ENCODE measurements at places on chromosomes 11 and 22. TPM values are rescaled to one million over a fixed set of nuclear protein-coding genes. Genes with fewer than 3 reads are reported as not detected.

SCGB1A1 gene
- total RNA-seq: not detected

PLAAT2 gene
- total RNA-seq: not detected

DNA sequence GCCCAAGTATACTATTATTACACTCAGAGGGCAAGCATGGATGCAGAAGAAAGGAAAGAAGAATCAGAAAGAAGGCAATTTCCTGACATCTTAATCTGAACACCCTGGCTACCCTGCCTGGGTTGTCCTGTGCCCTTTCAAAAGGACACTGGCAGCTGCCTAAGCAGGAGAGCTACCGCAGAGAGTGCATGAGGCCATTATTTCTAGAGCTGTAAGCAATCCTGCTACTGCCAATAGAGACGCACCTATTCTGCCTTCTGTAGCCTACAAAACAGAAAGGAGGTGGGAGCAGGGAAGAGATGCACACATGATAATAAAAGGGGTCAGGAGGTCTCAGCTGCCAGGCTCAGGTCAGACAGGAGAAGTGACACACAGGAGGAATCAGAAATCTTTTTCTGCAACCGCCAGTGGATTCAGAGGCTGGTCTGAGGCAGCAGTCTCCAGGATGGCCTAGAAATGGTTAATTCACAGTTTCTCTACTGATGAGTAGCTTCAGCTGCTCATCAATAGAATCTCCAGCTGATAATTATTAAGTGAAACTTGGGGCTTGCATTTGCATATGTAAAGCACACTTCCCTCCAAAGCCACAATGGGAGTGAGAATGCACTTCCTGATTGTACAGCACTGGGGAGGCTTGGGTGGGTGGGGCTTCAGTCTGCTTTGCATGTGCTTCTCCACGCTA is 253.9 kb downstream of the LARGE1 start:
- no peak for DNase-seq

DNA sequence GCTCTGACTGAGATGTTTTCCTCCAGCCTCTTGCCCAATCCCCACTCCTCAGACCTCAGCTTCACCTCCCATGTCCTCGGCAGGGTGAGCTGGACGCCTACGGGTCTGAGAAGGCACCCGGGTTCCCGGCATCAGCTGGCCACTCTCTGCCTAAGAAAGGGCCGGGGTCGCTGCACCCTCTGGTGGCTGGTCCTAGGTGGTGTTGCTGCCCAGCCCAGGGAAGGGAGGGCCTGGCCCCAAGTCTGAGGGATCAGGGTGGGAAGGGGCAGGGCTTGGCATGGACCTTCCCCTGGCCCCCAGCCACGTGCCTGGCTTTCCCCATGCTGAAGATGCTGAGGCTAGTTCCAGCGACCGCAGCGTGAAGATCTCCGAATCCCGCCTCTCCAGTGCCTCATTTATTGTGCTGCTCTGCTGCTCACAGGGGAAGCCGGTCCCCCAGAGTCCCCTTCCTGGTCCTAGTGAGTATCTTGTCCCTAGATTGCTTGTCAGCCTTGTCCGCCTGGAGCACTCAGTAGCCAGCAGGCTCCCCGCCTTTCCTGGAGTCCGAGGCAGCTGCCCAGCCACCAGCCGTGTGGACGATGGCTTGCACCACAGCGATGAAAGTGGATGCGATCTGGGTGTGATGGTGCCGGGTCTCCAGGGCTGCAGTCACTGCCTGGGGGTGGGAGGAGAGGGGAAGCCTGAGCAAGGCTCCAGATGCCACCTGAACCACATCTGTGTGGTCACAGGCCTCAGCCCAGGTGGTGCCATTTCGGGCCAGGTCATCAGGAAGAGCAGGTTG is 2.9 kb upstream of the GGT5 start:
- DNase-seq: peak; percentile 62

DNA sequence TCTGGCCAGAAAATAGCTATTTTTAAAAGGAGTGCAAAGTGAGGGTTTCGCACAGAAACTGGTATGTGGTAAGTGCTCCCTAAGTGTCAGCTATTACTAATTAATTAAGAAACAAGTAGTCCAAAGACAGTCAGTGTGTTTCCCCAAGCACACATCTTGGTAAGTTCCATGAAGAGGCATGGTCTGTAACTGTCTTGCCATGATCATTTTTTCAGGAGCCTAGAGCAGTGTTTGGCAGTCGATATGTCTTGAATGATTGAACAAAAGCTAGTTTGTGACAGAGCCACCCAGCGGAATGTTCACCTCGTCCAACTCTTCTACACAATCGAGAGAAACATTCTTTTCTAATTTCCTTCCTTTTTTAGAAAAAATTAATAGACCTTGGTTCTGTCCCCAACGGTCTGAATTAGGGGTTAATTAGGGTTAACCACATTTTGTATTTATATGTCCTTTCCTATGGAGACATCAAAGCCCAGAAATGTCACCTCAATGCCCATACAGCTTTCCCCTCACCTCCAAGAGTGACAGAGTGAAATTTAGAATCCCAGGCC is 57.6 kb upstream of the FTH1 start:
- DNase-seq: no peak

- DNase-seq: no peak
These were observed 22.8 kb downstream of the KRTAP5-6 start for GRCh38 chr11:1719781-1720180.

DNA sequence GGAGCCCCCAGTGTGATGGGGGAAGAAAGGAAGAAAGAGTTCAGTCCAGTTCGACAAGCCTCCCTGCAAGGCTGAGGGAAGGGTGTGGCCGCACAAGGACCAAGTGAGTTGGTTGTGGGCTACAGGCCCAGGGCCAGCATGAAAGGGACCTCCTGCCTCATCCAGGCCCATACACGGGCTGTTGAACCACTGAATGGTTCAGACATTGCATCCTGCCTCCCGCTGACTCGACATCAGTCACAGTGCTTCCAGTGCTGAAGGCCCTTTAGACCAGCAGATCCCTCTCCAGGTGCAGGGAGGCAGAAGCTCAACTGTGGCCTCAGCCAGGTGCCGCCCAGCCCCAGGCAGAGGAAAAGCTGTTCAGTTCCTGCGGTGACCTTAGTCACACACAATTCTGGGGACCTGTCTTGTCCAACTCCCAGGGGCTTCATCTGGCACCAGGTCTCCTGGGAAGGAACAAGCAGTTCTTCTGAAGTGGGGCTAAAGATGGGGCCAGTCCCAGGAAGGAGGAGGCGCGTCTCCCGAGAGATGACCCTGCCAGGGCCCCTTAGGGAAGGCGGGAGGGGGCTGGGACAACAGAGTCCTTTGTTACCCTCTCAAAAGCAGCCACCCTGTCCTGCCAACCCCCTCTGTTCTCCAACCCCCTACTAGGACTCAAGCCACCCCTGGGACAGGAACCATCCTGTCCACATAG is 6.6 kb downstream of the ARRB1 start:
- no peak for DNase-seq

DNA sequence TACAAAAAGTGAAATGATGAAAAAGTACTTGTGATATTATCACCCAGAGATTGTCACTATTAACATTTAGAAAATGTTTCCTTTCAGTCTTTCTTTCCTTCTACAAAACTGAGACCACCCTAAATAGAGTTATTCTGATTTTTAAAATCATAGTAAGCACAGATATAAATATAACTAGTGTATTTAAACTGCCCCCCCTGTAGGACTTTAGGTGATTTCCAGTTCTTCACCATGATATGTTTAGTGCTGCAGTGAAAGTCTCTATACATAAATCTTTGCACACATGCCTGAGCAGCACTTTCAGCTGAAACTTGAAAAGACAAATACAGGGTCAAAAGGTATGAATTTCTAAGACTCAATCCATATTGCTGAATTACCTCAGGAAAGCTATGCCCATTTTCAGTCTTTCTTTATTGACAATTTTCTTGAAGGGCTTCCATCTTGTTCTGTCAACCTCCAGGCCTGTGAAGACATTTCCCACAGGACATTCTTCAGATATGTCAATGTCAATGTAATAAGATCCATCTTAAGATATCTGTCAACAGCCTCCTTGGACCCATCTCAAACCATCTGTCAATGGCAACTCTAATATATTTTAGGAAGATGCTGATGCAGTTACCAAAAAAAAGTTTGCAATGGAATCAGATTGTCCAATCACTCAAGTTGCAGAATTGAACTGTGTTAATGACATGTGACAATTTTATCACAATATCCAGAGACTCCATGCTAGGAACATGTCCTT is 30.8 kb upstream of the LDLRAD3 start:
- no peak for DNase-seq
